ENCODE measurements at places on chromosomes 3 and 15.

DNA sequence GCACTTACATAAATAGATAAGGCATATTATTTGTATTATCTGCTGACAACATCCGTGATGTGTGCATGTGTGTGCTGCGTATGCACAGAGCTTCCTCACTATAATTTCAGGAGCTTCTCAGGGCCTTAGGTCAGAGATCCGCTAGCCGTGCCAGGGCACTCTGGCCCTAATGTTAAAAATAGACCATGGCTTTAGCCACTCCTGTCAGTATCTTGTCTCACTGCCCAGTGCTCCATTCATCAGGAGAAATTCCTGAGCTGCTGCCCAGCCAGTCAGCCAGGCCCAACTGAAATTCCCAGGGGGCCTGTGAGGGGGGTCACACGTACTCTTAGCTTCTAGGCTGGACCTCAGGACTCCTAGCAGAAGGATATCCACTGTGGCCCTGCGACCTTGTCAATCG is 70.0 kb upstream of the ABHD2 start:
- DNase-seq, result no peak

DNA sequence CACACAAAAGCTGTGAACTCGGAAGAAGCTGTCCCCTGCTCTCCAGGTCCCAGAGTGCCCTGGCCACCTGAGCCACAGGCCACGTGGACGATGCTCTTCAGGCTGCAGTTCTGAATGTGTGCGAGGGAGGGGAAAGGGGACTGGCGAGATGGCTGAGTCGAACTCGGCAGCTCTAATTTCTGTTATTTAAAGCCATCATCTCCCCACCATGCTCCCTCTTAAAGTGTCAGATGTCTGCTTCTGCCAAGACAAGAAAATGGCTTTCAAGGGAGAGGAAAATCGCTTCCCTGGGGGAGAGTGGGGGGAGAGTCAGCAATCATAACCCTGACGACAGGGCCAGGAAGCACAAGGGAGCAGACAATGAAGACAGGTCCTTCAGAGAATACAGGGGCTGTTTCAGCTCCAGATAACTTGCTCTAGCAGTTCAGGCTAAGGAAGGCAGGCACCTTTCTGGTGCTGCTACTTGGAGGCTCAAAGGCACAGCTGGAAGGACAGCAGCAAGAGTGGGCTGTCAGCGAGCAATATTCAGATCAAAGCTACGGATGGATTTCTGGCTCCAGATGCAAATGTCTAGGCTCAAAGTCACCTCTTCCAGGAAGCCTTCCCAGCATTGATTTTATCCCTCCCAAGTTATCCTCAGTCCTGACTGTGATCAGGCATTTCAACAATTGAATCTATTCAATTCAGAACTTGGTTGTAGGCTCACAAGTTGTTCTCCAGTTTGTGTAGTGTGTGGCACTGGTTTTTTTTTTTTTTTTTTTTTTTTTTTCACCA is 15.5 kb upstream of the CCDC33 start:
- no peak for DNase-seq

GRCh38 chr3:50324351-50325112 is 2.0 kb upstream of the HYAL2 start:
- no peak for DNase-seq

DNA sequence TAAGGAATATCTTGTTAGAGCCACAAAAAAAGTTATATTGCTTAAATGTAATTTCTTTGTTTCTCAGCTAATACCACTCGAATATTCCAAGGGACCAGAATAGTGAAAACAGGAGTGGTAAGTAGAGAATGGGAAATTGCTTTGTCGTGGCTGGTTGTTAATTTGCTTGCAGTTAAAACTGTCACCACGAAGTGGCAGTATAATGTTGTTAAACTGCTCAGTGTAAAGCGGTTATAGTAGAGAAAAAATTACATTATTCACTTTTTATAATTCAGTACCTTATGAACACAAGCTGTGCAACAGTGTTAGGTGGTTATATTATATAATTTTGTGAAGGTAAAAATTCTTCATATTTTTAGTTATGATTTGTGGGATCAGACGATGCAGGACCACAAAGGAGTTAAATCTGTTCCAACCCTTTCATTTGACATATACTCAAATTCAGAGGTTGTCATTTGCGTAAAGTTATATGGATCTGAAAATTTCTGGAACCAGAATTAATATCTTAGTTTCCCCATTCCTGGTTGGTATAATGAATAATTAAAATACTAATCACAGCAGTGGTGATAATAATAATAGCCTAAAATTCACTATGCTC is 171.8 kb downstream of the FEZF2 start:
- DNase-seq, result peak; percentile 14

GRCh38 chr3:30614373-30614772 is 8.0 kb downstream of the TGFBR2 start:
- DNase-seq, result no peak

GRCh38 chr15:97087006-97087741 is 756.7 kb downstream of the NR2F2 start:
- no peak for DNase-seq

- DNase-seq, result no peak
Observed at GRCh38 chr3:116316771-116317170, 128.5 kb downstream of the LSAMP start.

- no peak for DNase-seq
Observed at GRCh38 chr3:56878074-56878473, 76.3 kb upstream of the ARHGEF3 start.

DNA sequence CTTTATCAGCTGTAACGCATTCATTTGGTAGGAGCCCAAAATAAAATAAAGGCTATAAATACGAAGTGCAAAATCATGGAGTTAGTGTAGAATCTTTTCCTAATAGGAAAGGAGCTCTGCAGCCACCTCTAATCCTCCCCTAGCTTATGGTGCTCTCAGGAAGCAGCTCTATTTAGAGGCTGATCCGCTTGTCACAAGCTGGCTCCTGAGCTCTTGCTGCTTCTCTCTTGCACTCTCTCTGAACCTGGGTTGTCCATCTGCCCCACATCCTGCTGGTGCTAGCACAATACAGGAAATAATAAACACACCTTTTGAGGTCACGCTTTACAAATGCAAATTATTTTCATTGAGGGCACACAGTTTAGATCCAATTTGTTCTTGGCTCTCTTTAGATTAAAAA is 37.3 kb upstream of the BFSP2 start:
- DNase-seq, result no peak

GRCh38 chr3:22691407-22691806 is 511.7 kb upstream of the UBE2E2 start:
- DNase-seq, result no peak

DNA sequence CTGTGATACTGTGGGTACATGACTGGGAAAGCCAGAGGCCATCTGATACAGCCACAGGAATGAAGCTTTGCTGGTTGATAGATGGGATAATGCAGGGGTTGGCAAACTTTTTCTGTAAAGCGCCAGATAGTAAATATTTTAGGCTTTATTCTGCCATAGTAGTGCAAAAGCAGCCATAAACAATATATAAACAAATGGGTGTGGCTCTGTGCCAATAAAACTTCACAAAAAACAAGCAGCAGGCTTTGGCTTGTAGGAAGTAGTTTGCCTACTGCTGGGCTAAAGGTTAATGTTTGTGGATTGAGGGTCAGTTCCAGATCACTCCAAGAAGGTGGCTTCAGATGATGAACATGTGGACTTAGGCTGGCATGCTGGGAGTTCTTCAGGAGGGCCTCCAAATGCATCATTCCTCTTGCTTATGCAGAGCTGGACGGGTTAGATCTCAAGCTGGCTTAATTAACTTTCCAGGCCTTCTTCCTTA is 305.7 kb downstream of the RPLP1 start:
- DNase-seq, result no peak

DNA sequence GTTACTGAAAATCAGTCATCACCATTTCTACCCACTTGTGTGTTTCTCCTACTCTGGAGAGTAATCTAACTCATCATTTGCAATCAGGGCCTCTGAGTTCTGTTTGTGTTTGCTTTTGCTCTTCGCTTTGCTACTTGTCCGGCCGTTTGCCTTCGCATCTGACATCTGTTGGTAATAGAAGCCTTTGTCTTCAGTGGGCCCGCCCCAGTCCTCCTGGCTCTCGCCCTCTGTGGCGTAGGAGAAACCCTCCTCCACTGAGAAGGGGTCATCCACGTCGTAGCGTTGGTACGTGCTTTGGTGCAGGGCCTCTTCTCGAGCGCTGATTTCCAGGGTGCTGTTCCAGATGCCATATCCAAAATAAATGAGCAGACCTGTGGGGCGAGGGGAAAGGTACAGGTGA is 48.3 kb downstream of the CLDN11 start:
- DNase-seq, result no peak

DNA sequence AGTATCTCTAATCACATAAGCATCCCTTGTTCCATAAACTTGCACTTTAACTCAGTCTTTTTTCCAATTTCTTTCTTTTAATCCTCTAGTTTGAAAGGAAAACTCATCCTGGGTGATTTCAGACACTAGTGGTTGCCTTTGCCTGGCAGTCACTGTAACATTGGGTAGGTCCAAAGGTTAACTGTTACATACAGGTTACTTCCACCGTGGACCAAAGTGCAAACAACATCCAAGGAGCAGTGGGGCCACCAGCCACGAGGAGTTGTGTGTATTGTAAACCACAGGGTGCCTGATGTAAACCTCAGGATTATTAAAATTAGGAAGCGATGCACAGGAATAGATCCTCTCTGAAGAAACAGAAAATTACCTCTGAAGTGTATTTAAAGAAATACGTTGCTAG is 75.0 kb downstream of the HCN4 start:
- no peak for DNase-seq

GRCh38 chr3:10683106-10683505 is 132.9 kb upstream of the SLC6A11 start:
- no peak for DNase-seq

DNA sequence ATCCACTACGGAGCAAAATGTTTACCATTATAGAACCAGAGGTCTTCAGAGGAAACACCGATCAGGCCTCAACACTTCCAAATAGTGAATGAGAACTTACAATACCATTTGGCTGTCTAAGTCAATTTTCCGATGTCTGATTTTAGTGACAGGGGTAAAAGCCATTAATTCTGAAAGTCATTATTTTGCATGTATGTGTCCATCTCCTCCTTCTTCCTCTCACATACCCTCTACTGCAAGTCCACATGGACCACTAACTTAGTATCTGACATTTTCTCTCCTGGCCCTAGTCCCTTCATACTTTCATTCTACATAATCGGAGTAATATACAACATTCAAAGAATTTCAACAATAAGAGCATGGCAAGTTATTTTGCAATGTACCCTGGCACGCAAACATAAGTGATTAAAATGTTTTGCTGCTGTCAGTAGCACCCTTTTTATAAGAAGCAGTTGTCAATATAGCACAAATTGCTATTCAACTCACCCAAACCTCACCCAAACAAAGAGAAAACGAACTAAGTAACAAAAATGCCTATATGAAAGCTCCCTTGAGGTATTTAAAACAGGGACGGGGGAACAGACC is 1.9 kb downstream of the TOP2B start:
- DNase-seq, result no peak

GRCh38 chr3:195758721-195759353 is 38.1 kb downstream of the MUC20 start:
- no peak for DNase-seq

DNA sequence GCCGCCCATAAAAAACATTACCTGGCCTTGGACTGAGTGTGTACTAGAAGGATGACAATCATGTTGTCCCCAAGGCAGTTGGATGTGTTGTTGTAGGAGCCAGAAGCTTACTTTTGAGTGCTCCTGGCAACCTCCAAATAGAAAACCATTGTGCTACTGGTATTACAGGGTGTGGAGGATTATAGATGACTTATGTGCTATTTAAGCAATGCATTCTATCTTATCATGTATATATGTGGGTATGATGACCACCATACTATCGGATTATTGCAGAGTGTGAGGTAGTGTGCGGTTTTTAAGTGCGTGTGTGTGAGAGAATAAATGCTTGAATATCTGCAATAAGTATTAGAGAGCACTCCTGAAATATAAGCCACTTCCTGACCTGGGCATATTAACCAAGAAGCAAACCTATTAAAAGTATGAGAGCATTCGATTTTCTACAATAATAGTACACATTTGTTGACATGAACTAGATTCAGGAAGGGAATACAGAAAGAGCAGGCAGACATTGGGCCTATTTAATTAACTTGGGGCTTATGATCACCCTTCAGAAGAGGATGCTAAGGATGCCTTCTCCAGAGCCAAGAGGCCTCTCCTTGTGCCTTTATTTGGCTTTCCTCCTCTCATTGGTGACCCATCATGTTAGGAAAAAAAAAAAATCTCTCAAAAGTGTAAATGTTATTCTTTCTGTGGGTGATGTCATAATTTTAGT is 11.7 kb upstream of the MBNL1 start:
- no peak for DNase-seq

- DNase-seq, result no peak
Observed at GRCh38 chr15:25067725-25068309, 113.0 kb downstream of the SNRPN start.

DNA sequence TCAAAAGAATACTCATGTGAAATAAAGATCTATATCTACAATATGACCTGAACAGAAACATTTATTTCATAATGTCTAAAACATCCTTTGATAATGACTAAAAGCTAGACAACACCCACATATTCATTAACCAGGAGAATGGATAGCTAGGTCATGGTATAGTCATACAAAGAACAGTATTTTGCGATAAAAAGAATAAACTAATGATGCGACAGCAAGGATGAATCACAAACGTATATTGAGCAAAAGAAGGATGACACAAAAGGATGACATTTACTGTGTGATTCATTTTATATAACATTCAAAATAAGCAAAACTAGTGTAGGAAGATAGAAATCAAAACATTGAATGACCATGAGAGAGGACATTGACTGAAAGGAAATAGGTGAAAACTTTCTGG is 1233.1 kb downstream of the OTOL1 start:
- no peak for DNase-seq

DNA sequence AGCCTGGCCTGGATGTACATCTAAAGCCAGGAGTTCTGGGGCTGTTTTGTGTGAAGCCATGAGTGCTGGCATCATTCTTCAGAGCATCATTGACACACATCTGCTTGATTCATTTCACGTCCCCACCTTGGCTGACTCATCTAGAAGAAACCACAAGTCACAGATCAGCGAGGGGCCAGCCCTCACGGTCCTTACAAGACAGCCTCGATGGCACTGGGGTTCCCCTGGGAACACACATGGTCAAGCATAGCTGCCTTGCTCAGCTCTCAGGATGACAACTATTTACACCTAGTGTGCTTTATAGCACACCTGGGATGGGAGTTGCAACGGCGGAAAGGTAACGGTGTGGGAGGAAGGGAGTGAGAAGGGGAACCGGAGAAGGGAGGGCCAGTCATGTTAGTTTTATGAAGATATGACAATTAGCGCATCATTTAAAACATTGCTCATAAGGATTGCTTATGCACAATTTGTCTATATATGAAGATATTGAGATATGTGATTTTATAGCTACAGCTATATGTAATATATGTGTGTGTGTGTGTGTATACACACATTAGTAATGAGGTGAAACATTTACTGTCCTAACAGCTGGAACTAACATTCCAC is 227.1 kb downstream of the RPLP1 start:
- no peak for DNase-seq
